Mesothelial cell of epicardium (in vitro differentiated cells): ENCODE measurements at places on chromosomes 5 and 9.

- DNase-seq, result peak; percentile 52
These were observed 592 bp downstream of the UBAP2 start for GRCh38 chr9:34047864-34048726.

- no peak for DNase-seq
These were observed 4.0 kb downstream of the SEC61B start for GRCh38 chr9:99226054-99226453.

DNA sequence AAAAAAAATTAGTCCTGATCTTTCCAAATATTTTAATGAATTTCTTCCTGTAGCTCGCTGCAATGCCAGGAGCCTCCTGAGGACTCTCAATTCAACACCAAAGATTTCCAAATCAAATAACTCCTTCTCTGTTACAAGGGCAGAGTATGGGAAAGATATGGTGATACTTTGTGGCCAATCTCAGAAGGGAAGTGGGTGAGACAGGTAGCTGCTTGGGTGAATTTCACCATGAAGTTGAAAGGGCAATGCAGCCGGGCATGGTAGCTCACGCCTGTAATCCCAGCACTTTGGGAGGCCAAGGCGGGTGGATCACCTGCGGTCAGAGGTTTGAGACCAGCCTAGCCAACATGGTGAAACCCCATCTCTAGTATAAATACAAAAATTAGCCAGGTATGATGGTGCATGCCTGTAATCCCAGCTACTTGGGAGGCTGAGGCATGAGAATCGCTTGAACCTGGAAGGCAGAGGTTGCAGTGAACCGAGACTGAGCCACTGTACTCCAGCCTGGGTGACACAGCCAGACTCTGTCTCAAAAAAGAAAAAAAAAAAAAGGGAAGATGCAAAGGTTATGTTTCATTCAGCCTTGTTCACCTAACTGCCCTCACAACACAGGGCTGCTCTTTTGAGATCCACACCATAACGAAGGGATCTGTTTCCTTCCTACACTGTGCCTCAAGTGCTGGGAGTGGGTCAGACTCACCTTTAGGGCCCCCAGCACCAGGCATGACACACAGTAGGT is 58.6 kb downstream of the PTPN3 start:
- DNase-seq, result no peak

- no peak for DNase-seq
These were observed 530.5 kb downstream of the SEMA5A start for GRCh38 chr5:9015260-9015936.

DNA sequence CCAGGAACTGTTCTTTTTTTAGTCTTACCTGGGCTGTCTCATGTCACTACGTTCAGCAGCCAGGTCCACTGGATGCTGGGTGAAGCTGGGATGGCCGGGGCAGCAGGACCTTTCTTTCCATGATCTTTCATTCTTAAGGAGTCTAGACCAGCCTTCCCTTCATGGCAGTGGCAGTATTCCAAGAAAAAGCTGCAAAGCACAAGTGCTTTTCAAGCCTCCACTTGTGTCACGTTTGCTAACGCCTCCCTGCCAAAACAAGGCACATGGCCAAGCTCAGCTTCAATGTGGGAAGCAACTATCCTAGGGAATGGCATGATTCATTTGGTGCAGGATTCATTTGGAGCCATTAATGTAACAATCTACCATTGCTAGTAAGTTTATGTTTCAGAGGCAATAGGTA is 94.8 kb downstream of the RCL1 start:
- DNase-seq, result no peak

DNA sequence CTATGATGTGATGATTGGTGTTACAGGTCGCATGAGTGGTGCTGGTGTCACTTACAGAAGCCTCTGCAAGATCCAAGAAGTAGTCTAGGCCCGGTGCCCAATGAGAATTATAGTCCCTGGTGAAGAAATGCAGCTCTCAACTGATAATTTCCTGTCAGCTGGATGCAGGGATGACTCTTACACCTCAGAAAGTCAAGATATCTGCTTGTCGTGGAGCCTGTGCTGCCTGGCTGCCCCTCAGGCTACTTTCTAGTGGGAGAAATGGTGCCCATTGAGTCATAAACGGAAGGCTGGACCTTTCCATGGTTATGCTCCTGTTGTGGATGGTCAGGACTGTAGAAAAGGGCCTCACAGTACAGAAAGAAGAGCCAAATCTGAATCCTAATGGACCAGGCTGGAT is 46.8 kb upstream of the NXNL2 start:
- no peak for DNase-seq

DNA sequence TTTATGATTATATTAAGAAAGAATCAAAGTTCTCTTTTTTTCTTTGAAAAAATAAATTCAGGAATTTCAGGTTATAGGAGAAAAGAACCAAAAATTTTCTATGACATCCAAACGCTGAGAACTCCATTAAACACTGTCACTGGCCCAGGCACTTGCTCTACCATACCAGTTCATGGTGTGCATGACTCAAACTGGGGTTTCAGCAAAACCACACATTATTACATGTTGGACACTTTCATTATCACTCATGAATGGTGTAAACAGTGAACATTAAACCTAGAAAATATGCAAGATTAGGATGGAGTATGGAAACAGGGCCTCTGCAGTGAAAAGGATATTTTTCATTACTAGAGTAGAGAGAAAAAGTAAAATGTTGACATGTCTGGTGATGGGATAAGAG is 369.9 kb upstream of the FAM174A start:
- no peak for DNase-seq

DNA sequence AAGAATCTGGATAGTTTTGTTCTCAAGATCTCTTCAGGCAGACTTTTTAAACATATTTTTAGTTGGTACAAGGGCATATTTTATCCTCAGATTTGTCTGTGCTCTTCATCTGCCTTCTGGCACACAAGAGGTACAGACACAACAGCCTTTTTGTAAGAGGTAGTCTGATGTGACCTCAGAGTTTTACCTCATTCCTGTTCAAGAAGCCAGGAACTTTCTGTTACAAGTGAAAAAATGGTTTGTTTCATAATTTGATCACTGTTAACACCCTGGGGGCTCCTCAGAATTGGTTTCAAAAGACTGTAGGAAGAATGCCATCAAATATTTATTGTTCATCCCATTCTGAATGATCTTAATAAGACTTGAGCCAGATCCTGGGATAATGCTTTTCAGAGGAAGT is 136.7 kb downstream of the PRKACG start:
- DNase-seq, result no peak

GRCh38 chr9:109894473-109894872 is 114.5 kb downstream of the PALM2AKAP2 start:
- no peak for DNase-seq

DNA sequence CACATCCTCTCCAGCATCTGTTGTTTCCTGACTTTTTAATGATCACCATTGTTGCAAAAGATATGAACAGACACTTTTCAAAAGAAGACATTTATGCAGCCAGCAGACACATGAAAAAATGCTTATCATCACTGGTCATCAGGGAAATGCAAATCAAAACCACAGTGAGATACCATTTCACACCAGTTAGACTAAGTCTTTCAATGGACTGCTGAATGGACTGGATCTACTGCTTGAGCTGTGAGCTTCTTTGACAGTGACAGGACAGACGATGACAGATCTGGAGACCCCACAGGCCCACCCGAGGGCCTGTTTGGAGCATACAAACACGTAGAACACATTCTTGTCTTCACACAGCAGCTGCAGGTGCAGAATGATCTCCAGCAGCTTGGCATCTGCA is 266.1 kb upstream of the RIOK2 start:
- DNase-seq, result no peak

- peak; percentile 27 for DNase-seq
These were observed 221.7 kb downstream of the FSTL4 start for GRCh38 chr5:133390416-133391353.

- DNase-seq, result no peak
These were observed 130.2 kb downstream of the DNAH5 start for GRCh38 chr5:13814301-13814700.

DNA sequence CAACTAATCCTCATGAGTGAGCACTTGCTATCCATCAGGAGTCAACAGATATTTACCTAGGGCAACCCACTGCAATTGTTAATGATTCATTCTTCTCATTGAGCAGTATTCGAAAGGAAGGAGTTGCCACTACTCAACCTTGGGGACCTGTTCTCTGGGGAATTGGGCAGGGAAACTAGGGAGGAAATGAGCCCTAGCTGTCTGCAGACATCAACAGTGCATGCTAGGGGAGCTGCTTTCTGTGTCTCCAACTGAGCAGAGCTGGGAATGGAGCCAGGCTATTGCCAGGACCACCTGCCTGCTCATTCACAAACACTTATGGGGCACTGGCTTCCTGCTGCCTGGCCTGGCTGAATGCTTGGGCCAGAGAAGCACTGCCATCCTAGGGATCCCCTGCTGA is 183.4 kb downstream of the TMEM38B start:
- DNase-seq, result no peak

GRCh38 chr5:98464737-98465330 is 308.6 kb upstream of the RGMB start:
- no peak for DNase-seq

DNA sequence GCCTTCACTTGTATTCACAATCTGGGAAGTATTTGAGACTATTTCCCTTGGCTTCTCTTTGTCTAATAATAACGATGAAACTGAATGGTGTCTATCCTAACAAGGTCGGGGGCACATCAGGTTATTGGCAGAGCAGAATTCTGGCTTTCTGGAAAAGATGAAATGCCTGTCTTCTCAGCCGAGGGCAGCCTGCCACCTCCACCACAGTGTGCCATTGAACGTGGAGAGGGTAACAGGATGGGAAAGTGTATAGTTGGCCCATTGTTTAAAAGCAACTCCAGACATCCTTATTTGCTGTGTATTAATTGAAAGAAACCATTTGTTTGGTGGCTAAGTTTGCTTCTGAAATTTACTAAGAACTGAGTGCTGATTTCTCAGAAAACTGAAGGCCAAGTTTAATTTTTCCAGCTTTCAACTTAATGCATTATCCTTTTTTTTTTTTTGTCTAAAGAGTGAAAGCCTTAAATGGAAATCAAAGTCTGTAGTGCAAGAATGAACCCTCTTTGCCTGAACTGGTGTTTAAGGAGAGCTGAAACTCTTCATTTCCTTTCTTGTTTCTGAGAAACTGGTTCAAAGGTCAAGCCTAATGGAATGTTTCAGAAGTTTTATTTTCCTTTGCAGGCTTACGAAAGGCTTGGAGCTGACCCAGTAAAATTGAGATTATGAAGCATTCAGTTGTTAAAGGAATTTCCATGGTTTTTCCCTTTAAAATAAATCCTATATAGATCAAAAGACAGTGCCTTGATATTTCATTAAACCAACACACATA is 563.7 kb upstream of the DAP start:
- no peak for DNase-seq

DNA sequence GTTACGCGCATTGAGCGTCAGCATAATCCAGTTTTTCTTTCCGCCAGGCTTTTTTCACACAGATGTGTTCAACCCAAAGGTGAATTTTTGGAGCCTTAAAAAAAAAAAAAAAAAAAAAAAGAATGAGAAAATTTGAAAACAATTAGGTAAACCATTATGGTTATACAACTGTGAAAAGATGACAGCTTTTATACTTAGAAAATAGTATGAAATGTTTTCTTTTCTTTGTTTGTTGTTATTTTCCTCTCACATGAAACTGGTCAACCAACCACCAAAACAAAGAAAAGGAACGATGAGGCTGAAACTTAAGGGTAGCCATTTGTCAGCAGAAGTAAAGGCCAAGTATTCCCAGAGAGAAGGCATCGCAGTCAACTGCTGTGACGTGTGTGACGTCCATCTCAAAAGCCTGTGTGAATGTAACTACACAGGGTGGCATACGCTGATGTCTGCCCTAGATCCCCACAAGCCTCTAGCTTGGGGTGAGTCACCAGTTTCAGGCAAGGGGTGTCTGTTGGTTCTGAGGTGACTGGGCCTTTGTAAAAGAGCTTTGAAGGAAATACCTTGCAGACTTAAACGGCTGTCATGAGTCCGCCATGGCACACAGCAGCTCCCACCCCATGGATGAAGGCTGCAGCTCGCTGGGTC is 182.9 kb downstream of the AOPEP start:
- DNase-seq, result no peak

DNA sequence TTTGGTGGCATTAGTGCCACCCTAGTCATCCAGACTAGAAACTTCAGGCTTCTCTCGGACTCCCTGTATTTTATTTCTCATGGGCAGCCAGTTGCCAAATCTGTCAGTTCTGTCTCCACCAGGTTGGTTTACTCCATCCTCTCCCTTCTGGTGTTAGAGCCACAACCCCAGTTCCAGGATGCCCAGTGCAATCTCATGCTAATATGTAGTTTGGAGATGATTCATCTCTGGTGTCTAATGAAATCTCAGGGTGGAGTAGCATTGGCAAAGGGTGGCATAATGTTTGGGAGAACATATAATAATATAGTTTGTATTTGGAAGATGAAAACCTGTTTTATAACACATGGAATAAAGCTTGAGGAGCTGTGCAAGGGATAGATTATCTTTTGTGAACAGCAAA is 30.2 kb downstream of the SLC46A2 start:
- DNase-seq, result no peak

DNA sequence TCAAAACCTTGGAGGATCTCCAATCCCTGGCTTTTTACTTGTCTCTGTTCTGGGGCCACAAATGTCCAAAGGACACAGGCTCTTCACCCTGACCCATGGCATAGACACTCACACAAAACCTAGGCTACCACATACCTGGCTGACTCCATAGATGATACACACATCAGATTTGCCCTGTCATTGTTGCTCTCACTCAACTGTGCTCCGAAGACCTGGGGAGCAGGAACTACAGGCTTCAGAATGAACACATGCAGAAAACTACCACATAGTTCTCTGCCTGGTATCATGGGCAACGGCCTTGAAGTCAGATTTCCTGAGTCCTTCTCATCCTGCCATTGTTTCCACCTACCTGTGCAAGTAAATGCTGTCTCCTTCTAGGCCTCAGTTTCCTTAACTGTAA is 226.2 kb downstream of the KIF4B start:
- DNase-seq, result no peak

DNA sequence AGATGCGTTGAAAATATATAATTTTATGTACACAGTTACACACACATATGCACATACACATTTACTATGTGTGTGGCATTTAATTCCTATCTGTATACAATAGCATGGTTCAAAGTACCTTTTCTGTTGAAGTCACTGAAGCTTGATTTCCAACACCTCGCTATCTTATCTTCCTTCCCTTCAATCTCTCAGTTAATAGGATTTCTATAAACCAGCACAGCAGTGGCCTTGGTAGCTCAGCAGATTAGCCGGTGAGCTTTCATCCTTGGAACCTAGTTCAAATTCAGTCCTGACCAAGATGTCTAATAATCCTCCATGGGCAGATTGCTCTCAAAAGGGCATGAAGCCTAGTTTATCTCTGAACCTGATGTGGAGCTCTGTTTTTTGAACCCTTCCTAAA is 2389.5 kb downstream of the MAT2B start:
- no peak for DNase-seq

GRCh38 chr9:96585426-96585825 is 34.2 kb downstream of the CDC14B start:
- no peak for DNase-seq

- no peak for DNase-seq
These were observed 112.0 kb upstream of the ZNF366 start for GRCh38 chr5:72619251-72619650.

- no peak for DNase-seq
These were observed 3.2 kb downstream of the CRHBP start for GRCh38 chr5:76956033-76956432.

- no peak for DNase-seq
These were observed 87.0 kb upstream of the TNC start for GRCh38 chr9:115204904-115205453.
